ENCODE measurements at places on chromosomes 7 and 10. TPM values are rescaled to one million over a fixed set of nuclear protein-coding genes. Genes with fewer than 3 reads are reported as not detected.

HOXA1 gene
- not detected for polyA plus RNA-seq

SCIN gene
- not detected for polyA plus RNA-seq

SPDYE16 gene
- polyA plus RNA-seq: 0.81 TPM

GPC2 gene
- 506 TPM for polyA plus RNA-seq

FRAT1 gene
- polyA plus RNA-seq: 10.8 TPM
